Activated T-helper 1 cell treated with anti-CD3 and anti-CD28 coated beads, Interleukin-12 subunit alpha, Interleukin-12 subunit beta, Interleukin-2, Interleukin-4 antibody, amounts not matched to agents 30 ng/mL and 10 ng/mL and 1 ng/mL, durations not matched to agents 14 hours and 24 hours and 36 hours (primary cell): ENCODE measurements at places on chromosomes 3 and 15. TPM values are rescaled to one million over a fixed set of nuclear protein-coding genes. Genes with fewer than 3 reads are reported as not detected.
A peak's percentile ranks its signal among the peaks of the same experiment; 100 is the strongest.

DNA sequence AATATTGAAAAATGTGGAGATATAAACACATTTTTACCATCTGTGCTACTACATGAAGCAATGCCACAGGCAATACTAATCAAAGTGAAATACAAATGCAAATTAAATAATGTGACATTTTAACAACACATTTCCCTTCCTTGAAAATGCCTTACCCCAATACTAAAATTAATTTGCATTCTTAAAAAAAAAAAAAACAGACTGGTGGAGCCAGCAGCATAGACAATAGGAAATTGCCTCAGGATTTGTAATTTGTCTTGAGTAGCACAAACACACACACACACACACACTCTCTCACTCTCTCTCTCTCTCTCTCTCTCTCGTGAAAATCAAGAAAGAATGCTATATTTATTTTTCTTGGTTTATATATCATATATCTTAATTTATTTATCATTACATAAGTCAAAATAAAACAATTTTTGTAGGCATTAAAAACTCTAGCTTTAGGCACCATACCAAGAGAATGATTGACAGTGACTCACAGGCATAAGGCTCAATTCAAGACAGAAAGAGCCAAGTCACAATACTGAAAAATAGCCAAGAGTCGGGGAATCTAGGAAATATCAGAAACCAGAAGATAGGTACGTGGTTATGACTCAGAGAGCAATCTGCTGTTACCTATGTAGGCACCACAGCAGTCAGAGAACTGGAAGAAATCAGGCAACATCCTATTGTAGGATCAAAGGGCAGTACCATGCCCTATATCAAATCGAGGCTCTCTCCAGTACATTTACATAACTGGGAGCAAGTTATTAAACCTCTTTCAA lies 23.0 kb downstream of the SUCNR1 start:
- peaks cover 3% of the 10 kb centered on the region for H3K36me3 ChIP-seq
- no peak overlapping the region for H3K27ac ChIP-seq
- no peak for DNase-seq
- H3K4me1 ChIP-seq: peaks cover 37% of the 10 kb centered on the region

Gene TPRA1
- 37.2 and 41.3 TPM in 2 replicates for total RNA-seq

Gene TADA3
- 63.4 and 63.6 TPM in 2 replicates for total RNA-seq

- H3K27ac ChIP-seq: no peak overlapping the region
- no peak for DNase-seq
- peaks cover 20% of the 10 kb centered on the region for H3K36me3 ChIP-seq
- no peaks in the 10 kb centered on the region for H3K27me3 ChIP-seq
- no peak overlapping the region for H3K4me3 ChIP-seq
Measured at GRCh38 chr3:113668015-113668414, 28.4 kb downstream of the USF3 start.

DNA sequence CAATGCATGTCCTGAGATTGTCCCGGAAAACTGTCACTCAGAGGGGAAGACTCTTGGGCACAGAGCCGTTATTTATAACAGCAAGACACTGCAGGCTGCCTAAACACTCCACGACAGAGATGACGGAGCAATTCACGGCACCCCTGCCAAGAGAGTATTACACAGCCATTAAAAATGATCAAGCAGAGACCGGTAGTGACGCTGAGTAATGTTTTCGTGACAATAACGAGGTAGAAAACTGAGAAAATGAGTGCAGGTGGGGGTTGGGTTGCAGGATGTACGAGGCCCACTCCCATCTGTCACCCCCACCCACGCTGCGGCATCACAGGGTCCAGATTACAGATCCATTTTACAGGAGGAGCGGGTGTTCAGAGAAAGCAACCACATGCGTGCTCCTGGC lies 58.9 kb upstream of the LINGO1 start:
- H3K27ac ChIP-seq: no peak overlapping the region
- no peak for DNase-seq
- no peak overlapping the region for H3K4me3 ChIP-seq
- peaks cover 3% of the 10 kb centered on the region for H3K27me3 ChIP-seq
- no peaks in the 10 kb centered on the region for H3K4me1 ChIP-seq

DNA sequence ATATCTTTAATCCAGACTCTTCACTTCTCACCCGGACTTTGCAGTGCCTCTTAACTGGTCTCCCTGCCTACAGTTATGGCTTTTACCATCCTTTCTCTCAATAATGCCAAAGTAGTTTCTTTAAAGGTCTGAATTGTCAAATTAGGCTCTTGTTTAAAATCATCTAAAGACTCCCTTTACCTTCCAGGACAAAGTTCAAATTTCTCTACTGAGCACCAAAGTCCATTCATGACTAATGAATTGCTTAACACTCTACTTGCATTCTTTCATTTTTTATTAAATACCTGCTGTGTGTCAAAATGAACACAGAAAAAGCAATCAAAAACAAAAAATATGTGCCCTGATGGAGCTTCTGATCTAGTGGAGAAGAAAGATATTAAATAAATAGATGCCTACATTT lies 472.4 kb upstream of the UBE2E2 start:
- H3K27ac ChIP-seq: no peak overlapping the region
- no peaks in the 10 kb centered on the region for H3K36me3 ChIP-seq
- no peak overlapping the region for H3K4me3 ChIP-seq
- DNase-seq: no peak

Gene GRK7
- not detected in 2 replicates for total RNA-seq

- H3K4me3 ChIP-seq: no peak overlapping the region
- no peak overlapping the region for H3K27ac ChIP-seq
- no peak for DNase-seq
- no peaks in the 10 kb centered on the region for H3K27me3 ChIP-seq
- H3K36me3 ChIP-seq: no peaks in the 10 kb centered on the region
Measured at GRCh38 chr15:85496151-85496550, 115.7 kb downstream of the AKAP13 start.

Gene SAMD7
- total RNA-seq: not detected in 2 replicates

GRCh38 chr3:190260301-190260700 lies 61.9 kb downstream of the CLDN1 start:
- DNase-seq: no peak
- H3K36me3 ChIP-seq: no peaks in the 10 kb centered on the region
- H3K4me3 ChIP-seq: no peak overlapping the region
- H3K27ac ChIP-seq: no peak overlapping the region
- no peaks in the 10 kb centered on the region for H3K4me1 ChIP-seq
- peaks cover 5% of the 10 kb centered on the region for H3K27me3 ChIP-seq

GRCh38 chr3:37694284-37694675 lies 167.4 kb upstream of the CTDSPL start:
- no peak for DNase-seq
- H3K27ac ChIP-seq: no peak overlapping the region
- no peak overlapping the region for H3K4me3 ChIP-seq
- H3K4me1 ChIP-seq: no peaks in the 10 kb centered on the region

DNA sequence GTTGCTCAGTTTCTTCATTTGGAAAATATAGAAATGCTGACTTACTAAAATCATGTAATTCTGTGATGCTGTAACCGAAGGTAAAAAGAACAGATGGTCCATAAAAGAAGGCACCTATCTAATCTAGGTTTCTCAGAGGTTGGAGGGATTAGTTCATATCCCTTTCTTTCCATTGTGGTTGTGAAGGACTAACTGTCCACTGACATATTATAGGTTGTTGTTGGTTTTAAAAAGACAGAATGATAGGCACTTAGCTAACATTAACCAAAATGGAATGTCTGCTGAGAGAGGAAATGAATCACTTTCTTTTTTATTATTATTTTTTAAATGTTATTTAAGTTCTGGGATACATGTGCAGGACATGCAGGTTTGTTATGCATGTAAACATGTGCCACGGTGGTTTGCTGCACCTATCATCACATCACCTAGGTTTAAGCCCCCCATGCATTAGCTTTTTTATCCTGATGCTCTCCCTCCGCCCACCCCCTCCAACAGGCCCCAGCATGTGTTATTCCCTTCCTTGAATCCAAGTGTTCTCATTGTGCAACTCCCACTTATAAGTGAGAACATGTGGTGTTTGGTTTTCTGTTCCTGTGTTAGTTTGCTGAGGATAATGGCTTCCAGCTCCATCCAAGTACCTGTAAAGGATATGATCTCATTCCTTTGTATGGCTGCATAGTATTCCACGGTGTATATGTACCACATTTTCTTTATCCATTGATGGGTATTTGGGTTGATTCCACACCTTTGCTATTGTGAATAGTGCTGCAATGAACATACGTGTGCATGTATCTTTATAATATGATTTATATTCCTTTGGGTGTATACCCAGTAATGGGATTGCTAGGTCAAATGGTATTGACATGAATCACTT lies 45.8 kb downstream of the ALDH1A2 start:
- no peak overlapping the region for H3K4me3 ChIP-seq
- DNase-seq: no peak
- H3K27ac ChIP-seq: no peak overlapping the region
- H3K36me3 ChIP-seq: no peaks in the 10 kb centered on the region
- H3K27me3 ChIP-seq: peaks cover 2% of the 10 kb centered on the region

DNA sequence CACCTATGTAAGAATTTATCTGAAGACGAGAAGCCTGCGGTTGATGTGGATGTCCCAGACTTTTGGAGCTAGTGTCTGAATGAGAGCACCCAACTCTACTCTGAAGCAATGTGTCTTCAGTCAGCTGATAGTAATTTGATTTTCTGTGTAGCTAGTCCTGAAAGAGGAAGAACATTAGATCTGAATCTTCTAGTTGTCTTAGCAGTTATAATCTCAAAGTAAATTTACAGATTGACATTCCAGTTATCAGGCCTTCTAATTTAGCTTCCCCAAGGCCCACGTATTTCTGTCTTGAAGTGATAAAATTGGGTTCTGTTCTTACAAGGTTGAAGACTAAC lies 1.5 kb downstream of the TCAIM start:
- H3K27me3 ChIP-seq: no peaks in the 10 kb centered on the region
- H3K4me1 ChIP-seq: peaks cover 17% of the 10 kb centered on the region
- peak overlapping the region; percentile 98 for H3K4me3 ChIP-seq
- no peak for DNase-seq
- peak overlapping the region; percentile 74 for H3K27ac ChIP-seq

- no peaks in the 10 kb centered on the region for H3K36me3 ChIP-seq
- no peak for DNase-seq
- peaks cover 13% of the 10 kb centered on the region for H3K27me3 ChIP-seq
- H3K4me3 ChIP-seq: no peak overlapping the region
Measured at GRCh38 chr15:56532721-56533460, 68.0 kb upstream of the MNS1 start.
